ENCODE measurements at places on chromosomes 5 and 9.
A peak's percentile ranks its signal among the peaks of the same experiment; 100 is the strongest.

DNA sequence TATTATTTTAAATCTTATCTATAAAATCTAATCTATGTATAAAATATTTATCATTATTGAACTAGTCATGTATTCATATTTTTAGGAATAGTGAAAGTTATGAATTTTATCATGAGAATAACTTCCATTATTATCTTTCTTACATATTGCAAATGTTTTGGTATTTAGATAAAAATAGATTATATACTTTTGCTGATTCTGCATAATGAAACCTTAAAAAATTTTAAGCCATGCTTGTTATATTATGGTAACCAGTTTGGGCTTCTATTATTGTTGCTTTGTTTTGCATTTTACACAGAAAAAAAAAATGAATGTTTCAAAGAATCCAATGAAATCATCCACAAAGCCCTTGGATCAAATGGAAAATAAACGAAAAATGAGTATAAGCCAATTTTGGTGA lies 772.5 kb downstream of the NR2F1-AS1 start:
- no peak for DNase-seq

DNA sequence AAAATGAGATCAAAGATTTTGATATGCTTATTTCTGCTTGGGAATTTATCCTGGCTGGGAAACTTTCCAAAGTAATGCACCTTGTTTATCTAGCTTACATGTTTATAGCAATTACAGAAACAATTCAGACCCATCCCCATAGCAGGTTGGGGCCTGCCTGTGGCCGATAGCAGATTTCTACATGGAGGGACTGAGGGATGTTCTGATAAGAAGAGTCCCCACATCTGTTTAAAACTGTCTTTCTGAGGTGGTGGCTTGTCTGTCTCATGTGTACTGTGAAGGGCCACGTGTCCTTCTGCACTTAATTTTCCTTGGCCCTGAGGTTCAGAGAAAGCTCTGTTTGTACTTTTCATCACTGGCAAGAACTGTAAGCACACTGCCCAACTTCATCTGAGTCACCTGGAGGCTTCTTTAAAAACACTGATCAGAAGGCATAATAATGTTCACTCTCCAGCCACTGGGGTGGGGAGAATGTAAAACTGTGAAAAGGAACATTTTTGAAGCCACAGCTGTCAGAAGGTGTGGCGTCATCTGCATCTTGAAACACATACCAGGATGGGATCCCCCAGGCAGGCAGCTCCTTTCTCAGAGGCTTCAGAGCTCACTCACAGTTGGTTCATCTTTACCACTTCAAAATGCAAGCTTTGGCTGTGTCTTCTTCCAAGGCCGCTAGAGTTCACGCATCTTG lies 80.3 kb downstream of the MAP1B start:
- no peak for DNase-seq

GRCh38 chr5:133480866-133481265 lies 131.5 kb downstream of the FSTL4 start:
- DNase-seq, result no peak

DNA sequence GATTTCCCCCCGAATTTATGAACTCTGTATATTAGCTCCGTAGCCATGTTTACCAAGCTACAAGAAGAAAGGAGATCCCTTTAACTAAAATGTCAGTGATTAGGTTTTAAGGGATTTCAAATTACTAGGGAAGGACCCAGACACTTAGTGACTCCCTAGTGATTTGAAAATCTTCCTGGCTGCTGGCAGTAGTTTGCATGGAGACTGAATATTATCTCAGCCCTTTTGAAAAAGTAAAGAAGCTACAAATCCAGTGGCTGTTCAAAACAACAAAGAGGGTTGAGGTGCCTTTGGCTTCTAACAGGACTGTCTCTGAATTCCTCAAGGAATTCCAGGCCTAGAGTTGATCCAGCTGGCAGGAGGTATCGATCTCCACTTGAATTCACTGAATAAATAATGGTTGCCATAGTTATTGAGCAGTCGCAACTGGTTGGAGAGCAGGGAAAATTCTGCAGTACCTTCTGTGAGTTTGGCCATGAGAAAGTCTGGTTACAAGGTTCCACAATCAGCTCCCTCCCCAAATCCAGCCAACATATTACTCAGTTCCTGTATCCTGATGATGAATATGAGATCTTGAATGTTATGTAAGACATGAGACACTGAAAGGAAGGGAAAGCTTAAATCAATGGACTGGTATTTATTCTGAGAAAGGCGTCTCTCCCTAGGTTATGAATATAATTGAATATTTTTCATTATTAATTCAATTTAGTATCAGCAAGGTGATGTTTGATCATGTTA lies 37.7 kb downstream of the NR4A3 start:
- peak; percentile 42 for DNase-seq

GRCh38 chr5:131460867-131461572 lies 174.0 kb downstream of the RAPGEF6 start:
- DNase-seq, result peak; percentile 11

DNA sequence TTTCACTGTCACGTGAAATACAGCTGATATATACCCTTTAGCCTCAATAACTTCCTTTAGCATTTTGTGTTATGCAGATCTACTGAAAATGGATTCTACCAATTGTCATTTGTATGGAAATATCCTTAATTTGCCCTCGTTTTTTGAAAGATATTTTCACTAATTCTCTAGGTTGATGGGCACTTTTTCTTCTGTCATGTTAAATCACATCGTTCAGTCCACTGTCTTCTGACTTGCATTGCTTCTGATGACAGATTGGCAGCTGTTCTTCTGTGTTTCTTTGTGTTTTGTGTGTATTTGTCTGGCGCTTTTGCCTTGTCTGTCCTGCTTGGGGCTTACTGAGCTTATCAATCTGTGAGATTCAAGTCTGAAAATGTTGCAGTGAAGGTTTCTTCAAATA lies 9.7 kb upstream of the CLPTM1L start:
- DNase-seq, result no peak

- no peak for DNase-seq
These were observed 12.7 kb downstream of the ADGRV1 start for GRCh38 chr5:90571147-90571773.

GRCh38 chr5:111779922-111780292 lies 22.9 kb upstream of the NREP start:
- DNase-seq, result peak; percentile 39

Measured in IMR-90 (cell line).